ENCODE measurements at places on chromosomes 7 and 10.

- no peak for DNase-seq
These were observed 38.8 kb downstream of the ABI1 start for GRCh38 chr10:26821699-26822570.

DNA sequence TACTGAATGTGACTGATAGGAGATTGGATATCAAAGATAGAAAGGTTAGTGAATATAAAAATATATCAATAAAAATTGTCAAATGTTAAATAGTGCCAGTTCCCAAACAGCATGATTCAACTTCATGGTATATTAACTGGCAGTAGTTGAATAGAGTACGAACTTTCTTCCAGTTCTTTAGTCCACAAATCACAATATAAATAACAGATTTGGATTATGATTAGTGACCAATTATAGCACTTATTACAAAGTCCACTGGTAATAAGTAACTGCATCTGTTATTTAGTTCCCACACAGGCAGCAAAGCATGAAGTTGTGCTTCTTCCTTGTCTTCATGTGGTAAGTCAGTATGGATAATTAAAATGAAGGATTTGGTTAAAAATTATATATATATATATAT, 243.0 kb upstream of the VWC2 start:
- DNase-seq = no peak

- no peak for DNase-seq
These were observed at the start of gene EGFR for GRCh38 chr7:55018361-55019190. EGFR (plus strand) TSS chr7:55019017; CDS start chr7:55019278, 261 bp downstream.

- no peak for DNase-seq
These were observed 14.3 kb downstream of the CPA1 start for GRCh38 chr7:130394421-130395195.

- no peak for DNase-seq
These were observed 179.9 kb downstream of the SEMA3E start for GRCh38 chr7:83469076-83469475.

DNA sequence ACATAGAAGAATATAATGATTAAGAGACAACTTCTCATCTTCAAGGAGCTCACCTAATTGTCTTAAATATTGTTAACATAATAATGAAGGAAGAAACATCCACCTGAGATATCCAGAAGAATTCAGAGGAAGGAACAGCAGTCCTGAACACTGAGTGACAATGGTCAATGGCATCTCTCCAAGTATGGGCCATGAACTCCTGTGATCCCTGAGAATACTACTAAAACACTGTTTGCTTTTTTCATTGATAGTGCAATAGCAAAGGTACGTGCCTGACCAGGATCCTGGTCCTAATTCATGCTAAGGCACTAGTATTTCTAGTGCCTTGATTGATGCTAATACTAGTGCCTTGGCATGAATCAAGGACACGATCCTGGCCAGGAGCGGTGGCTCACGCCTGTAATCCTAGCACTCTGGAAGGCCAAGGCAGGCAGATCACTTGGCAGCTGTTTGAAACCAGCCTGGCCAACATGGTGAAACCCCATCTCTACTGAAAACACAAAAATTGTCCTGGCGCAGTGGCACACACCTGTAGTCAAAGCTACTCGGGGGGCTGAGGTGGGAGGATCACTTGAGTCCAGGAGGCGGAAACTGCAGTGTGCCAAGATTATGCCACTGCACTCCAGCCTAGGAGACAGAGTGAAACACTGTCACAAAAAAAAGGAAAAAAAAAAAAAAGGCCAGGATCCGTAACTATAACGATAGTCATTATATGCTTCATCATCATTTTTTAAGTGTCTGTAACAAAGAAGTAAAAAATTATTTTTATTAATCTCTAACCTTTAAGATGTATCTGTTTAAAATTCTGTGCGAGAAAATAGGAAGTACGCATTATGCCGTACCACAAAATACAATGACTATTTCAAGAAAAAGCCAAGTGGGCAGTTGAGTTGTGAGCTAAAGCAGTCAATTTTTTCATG, 49.1 kb downstream of the SRPK2 start:
- DNase-seq = no peak

GRCh38 chr7:133345690-133346421, 93.0 kb downstream of the EXOC4 start:
- no peak for DNase-seq

- no peak for DNase-seq
These were observed 16.7 kb upstream of the HSPB1 start for GRCh38 chr7:76285604-76286374.

DNA sequence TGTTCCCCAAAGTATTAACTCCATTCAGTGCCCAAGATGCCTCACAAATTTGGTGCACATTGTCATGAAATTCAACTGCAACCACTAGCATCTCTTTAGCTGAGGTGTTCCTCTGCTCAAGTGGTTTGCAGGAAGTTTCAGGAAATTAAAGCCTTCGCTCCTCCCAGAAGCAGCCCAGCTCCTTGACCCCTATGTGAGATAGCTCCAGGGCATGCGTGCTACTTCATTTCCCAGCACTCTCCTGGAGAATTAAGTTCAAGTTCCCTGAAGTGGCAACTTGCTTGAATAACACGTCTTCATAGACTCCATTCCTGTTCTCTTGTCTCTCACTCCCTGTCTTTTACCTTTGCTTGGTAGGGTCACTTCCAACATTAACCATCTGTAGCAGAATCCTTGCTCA, 750.3 kb downstream of the REEP3 start:
- no peak for DNase-seq

DNA sequence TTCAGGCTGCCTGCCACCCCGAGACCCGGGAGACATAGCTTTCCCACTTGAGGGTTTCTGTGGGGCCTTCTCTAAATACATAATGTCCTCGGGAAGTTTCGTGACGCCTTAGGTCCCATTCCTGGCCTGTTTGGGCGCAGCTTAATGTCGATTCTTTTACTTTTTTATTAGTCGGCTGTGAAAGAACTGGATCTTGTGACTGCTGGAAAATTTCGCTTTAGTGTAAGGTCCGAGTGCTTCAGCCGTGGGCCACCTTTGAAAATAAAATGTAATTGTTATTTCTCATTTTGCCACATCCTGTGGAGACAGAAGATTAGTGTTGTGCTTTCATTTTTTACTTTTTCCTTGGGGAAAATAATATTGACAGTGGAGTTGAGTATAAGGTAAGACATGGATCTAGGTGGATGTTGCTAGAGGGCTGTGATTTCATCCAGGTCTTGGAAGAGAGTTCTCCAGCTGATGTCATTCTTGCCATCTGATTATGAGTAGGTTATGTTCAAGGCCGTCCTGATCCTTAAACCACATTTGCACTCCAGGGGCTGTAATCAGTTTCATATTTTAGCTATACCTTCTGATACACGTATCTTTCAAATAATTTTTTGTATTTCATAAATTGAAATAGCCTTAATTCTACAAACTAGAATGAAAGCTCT, 830 bp downstream of the RAB18 start:
- no peak for DNase-seq

DNA sequence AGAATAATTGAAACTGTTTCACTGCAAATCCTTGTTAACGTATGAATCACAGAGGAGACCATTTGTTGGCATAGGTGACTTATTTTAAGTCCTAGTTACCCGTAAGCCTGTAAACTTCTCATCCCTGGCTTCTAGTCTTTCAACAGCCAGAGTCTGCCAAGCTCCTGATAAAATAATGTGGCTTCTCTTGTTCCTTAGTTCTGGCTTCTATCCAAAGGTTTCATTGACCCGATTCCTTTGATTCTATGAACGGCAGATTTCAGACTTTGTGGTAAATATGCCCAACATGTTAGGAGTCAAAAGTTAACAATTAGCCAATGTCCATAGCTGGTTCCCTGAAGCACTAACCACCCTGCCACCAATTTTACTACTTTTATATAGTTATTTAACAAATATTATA, 23.3 kb downstream of the DNAH11 start:
- DNase-seq = no peak

DNA sequence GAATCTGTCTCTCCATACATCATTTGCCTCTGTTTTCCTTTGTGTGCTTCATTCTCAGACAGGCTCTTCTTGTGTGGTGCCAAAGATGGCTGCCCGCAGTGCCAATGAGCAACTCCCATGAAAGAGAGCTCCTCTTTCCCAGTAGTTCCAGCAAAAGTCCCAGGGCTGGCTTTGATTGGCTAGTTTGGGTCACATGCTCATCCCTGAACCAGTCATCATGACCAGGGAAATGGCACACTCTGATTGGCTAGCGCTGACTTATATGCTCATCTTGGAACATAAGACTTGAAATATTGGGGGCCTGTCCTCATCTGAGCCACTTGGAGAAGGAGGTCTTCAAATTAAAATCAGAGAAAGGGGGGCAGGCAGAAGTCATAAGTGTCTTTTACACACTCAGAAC, 112.7 kb downstream of the CDH23 start:
- DNase-seq = no peak

- DNase-seq = no peak
These were observed 36.3 kb downstream of the CHN2 start for GRCh38 chr7:29230871-29231345.

GRCh38 chr10:114087255-114087654, 43.6 kb downstream of the ADRB1 start:
- DNase-seq = no peak

- no peak for DNase-seq
These were observed 48.1 kb upstream of the EBF3 start for GRCh38 chr10:130012129-130012528.

- DNase-seq = no peak
These were observed 34.1 kb downstream of the NOC3L start for GRCh38 chr10:94328613-94329012.

DNA sequence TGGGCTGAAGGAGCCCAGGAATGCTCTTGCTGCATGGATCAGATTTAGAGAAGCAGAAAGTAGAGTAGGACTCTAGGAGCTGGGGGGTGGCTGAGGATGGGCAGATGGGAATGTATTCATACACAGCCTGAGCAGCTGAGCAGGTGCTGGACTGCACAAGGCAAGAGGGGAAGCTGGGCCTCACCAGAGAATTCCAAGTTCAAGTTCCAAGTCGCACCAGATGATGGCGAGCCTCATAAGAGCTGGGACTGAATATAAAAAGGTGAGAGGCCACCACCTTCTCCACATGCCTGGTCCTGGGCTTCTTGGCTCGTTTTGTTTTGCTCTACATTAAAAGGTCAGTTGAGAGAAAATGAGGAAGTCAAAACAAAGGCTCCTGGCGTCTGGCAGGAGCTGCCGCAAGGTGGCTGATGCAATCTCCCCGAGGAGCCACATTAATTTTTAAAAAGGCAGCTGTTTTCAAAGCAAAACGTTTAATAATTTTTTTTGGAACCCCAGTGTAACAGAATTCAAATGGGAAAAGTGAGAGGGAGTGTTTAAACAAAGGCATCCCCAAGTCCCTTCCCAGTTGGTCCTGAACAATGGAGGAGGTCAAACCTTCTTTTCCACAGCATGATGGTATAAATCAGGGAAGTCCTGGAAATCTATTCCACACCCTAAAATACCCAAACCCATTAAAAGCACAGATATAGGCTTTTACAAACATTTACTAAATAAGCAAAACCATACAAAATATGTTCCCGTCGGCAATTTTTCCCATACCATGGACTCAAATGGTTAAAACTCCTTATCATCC, 9.5 kb downstream of the CYREN start:
- no peak for DNase-seq

DNA sequence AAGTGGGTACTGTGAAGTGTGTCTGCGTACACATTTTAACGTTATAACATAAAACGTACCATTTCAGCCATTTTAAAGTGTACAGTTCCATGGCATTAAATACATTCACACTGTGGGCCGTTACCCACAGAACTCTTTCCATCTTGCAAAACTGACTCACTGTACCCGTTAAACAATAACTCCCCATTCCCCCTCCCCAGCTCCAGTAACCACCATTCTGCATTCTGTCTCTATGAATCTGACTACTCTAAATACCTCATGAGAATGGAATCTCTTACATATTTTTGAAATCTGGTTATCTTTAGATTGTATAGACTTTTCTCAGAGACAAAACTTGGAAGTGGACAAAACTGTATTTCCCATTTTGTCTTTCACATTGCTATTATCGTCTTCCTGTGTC, 9.3 kb downstream of the ARL3 start:
- DNase-seq = no peak

DNA sequence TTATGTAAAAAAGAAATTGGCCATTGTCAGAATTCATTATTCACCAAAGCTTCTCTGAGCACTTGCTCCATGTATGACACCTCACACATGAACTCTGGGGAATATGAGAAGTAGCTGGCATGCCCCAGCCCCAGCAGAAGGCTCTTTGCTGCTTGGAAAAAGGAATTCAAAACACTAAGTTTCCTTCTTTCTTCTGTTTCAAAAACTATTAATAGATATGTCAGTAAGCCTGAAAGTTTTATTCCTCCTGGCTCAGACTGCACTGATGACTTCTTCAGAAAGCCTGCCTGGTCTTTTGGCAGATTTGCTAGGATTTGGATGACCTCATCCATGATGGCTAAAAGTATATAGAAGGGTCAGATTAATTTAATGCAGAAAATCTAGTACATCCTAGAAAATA, 511.0 kb downstream of the GFRA1 start:
- DNase-seq = no peak

GRCh38 chr10:101142533-101143344, 11.6 kb downstream of the TLX1 start:
- no peak for DNase-seq

- DNase-seq = no peak
These were observed 560.3 kb upstream of the POM121L12 start for GRCh38 chr7:52475001-52475582.

- peak; percentile 73 for DNase-seq
These were observed 75.7 kb upstream of the ASAH2 start for GRCh38 chr10:50326757-50327701.

- DNase-seq = no peak
These were observed 28.7 kb downstream of the SLC29A3 start for GRCh38 chr10:71347587-71348395.

DNA sequence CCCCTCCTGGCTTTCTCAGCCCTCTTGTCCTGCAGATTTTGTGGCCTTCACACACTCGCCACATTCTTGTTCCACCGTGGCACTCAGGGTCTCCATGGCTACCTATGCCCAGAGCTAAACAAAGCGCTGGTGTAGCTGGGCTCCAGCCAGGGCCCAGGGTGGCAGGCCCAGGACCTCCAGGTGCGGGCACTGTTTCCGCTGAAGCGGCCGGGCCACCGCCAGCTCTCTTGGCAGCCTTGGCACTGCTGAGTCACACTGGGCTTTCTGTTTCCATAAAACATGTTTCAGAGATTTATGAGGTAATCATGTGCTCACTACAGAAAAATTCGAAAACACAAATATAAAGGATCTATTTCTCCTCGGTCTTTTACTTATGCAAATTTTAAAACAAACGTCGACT, 51.3 kb downstream of the AOC1 start:
- peak; percentile 19 for DNase-seq

Measured in GM04504 (cell line).